Retinal pigment epithelial cell (primary cell): ENCODE measurements at places on chromosomes 5 and 9.

DNA sequence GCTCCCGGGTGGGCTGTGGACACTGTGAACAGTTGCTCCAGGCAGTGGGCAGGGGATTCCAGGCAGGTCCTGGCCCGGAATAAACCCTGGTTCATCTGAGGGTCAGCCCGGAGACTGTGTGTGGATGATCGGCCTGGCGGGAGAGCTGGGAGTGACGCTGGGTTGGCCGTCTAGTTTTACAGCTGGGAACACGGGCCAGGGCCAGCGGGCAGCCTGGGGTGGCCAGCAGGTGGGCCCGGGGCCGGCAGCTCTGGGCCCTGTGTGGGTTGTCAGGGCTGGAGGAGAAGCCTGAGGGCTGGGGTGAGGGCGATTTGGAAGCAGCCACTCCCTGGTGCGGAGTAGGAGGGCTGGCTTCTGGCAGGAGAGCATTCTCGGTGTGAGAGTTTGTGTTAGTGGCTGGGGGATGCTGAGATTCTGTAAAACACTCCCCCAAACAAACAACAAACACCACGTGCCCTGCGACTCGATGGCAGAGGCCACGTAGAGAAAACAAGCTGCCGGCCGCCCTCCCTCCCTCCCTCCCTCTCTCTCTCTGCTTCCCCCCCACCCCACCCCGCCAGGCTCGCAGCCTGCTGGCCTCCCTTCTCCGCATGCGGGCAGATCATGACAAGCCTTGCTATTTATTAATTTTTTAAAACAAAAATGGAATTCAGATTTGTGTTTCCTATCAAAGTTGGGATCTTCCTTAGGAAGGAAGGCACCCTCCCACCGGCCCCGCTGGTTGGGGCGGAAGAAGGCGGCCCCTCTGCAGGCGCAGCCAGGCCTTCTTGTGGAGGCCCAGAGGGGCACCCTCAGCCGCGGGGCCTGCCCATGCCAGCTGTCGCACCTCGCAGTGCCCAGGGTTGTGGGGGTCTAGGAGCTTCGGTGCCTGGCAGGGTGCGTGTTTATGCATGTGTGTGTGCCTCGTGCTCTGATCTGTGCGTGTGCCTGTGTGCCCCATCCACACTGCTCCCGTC is 49.5 kb downstream of the RXRA start:
- no peak for DNase-seq

DNA sequence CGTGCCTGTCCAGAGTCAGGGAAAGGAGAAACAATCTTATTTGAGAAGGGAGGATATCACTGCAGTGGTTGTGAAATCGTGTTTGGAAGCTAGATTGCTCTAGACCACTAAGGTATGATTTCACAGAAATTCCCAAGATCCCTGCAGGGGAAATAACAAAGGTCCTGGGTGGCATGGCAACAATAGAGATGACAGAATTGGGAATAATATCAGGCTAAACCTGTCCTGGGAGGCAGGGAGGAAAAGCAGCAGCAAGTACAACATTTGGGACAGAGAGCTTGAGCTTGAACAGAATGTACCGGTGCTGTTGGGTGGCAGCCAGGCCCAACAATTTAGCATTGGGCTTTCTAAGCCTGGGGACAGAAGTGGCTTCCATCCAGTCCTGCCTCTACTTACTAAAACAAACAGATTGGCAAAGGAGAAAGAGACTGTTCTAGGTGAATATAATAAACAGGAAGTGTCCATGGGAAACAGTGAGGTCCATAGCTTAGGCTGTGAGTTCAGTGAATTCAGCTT is 17.0 kb upstream of the ARHGAP26 start:
- DNase-seq = no peak

GRCh38 chr5:86881493-86882090 is 263.9 kb downstream of the COX7C start:
- DNase-seq = no peak

GRCh38 chr5:181181650-181182565 is 23.1 kb downstream of the TRIM7 start:
- no peak for DNase-seq

DNA sequence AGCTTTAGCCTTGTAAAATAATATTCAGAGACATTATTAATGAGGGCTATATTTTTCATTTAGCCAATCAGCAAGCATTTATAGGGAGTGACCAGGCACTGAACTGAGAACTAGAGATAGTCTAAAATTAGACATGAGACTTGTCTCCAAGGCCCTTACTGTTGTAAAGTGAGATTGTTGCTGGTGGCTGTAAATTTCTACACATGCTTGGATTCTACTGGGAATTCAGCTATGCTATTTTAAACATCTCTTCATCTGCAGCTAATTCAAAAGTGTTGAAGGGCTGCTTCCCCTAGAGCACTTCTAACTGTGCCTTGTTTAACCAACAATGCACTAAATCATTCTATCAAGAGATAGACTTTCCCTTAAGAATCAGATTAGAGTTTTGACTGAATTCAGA is 67.4 kb downstream of the CHSY3 start:
- no peak for DNase-seq

DNA sequence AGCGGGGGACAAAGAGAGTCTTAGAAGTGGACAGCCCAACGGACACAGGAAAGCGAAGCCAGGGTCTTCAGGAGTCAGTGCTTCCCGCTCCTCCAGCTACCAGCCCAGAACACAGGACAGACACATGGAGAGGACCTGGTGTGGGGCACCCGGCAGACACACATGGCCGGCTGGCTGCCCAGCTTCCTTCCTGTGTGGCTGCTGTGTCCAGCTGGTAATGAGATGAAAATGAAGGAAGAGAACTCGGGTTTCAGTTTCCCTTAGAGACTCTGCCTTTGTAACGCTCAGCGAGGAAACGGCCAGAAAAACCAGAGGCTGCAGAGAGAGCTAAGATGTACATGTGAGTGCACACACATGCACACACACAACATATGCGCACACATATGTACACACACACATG is 87.5 kb downstream of the SECISBP2 start:
- DNase-seq = no peak

- DNase-seq = no peak
Measured at GRCh38 chr5:61330341-61330844, 1.7 kb upstream of the ZSWIM6 start.

- no peak for DNase-seq
Measured at GRCh38 chr5:112294126-112294525, 125.0 kb downstream of the EPB41L4A start.

GRCh38 chr5:154740957-154741356 is 14.2 kb upstream of the LARP1 start:
- DNase-seq = no peak

GRCh38 chr5:119404033-119404432 is 48.2 kb downstream of the TNFAIP8 start:
- DNase-seq = no peak

- no peak for DNase-seq
Measured at GRCh38 chr9:17942498-17942897, 363.6 kb downstream of the SH3GL2 start.

DNA sequence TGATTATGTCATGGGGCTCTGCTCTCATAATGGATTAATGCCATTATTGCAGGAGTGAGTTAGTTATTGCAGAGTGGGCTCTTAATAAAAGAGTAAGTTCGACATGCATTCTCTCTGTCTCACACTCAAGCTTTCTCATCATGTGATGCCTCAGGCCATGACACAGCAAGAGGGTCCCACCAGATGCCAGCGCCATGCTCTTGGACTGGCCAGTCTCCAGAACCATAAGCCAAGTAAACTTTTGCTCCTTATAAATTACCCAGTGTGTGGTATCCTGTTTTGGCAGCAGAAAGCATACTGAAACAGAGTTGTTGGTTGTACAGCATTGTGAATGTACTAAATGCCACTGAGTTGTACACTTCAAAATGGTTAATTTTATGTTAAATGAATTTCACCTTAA is 138.1 kb downstream of the MYO10 start:
- no peak for DNase-seq

DNA sequence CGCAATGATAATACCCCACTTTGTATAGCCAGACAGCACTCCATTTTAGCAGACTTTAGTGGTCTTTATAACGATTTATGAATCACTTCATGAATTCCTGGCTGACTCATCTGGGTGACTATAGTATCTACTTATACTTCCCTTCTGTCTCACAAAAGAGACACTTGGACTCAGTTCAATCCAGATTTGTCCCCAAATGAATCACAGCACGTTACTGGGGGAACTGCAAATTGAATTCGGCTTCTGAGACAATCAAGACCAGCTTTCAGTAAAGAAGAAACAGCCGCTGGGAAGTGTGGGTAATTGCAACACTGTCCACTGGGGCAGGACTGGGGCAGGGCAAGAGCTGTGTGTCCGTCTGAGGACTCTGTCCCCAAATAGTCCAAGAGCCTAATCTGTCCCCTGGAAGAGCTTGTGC is 337.3 kb upstream of the RFX3 start:
- DNase-seq = no peak

GRCh38 chr9:89177012-89177943 is 1.3 kb downstream of the SHC3 start:
- no peak for DNase-seq

GRCh38 chr5:173062141-173062540 is 6.0 kb downstream of the CREBRF start:
- DNase-seq = no peak

DNA sequence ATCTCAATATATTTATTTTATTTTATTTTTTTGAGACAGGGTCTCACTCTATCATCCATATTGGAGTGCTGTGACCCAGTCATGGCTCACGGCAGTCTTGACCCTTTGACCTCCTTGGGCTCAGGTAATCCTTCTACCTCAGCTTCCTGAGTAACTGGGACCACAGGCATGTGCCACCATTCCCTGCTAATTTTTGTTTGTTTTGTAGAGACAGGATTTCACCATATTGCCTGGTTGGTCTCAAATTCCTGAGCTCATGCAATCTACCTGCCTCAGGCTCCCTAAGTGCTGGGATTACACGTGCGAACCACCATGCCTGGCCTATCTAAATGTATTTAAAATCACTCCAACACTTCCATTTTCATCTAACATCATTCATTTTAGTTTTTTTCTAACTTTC is 190.5 kb upstream of the CHD1 start:
- DNase-seq = no peak

- DNase-seq = no peak
Measured at GRCh38 chr9:121299467-121300282, 31.7 kb downstream of the GSN start.

GRCh38 chr9:93678199-93679019 is 102.0 kb downstream of the PHF2 start:
- DNase-seq = no peak

DNA sequence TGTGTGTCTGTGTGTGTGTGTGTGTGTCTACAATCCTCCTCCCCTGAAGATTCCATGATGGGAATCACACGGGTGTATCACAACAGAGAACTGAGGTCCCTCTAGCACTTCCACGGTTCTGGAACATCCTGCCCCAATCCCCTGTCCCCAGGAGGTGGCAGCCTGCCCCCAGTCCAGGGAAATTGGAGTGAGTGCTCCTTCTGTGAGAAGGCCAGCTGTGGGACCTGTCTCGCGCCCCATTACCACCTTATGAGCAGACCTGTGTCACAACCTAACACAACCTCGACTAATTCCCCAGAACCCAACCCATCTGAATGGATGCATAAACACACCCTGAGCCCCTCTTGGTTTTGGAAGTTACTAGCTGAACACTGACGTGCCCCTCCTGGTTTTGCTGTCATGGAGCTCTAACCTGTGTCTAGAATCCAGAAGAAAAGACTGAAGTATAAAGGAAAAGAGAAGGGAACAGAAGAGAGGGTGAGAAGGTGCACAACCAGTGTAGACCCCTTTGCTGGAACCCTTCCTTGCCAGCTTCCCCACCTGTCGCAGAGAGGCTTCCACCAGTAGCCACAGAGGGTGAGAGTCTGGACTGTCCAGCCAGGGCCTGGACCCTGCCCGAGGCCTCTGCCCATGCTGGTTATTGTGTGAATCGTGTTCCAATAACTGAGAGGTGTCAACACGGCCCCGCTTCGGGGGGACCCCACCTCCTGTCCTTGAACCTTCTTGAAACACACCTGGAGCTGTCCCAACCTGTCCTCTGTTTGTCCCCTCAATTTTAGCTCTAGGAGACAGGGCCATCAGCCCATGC is 3.4 kb downstream of the BTNL9 start:
- no peak for DNase-seq

DNA sequence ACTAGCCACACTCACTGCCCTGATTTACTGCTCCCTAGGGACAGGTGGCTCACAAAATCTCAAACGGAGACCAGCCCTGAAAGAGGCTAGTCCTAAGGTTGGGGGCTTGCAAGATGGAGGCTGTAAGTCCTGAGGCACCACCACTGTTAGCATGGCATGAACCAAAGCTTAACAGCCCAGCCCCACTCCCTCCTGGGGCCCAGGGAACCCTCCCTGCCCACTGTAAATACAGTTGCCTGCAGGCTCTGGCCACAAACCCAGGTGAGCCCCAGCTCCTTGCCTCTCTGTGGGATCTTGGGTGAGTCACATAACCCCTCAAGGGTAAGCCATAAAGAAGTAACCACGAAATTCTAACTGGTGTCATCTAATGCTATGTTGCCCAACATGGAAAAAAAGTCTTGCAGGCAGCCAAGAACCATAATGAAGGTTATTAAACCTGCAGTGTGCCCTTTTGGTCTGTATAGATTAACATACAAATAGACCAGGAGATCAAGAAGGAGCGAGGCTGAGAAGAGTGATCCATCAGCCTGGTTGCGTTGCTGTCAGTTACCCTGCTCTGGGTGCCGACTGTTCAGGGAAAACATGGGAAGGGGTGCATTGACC is 1.7 kb upstream of the POMT1 start:
- no peak for DNase-seq

DNA sequence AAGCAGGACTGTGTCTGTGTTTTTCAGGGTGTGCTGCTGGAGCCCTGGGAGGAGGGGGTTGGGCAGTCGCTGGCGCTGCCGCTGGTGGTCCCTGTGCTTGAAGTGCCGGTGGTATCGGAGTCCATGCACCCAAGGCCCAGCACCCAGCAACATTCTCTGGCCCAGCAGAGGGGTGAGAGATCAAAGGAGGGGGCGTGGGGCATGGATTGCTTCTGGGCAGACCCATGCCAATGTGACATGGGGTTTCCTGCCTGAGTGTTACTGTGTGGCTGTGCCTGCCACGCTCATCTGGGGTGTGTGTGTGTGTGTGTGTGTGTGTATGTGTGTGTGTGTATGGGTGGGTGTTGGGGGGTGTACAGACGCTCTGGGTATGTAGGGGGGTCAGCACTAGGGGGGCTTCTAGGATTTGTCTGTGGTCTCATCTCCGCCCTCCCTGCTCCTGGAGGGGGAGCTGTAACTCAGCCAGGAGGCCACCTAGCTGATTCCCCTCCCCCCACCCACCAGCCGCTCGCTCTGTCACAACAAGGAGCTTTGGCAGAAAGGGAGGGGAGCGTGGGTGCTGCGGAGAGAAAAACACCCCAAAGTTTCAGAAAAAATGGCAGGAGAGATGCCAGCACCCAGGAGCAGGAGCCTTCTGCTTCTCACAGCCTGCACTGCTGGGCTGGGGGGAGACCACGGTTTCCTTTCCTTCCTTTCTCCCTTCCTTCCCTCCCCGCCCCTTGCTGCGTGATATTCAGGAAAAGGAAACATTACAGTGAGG is 35.9 kb upstream of the HSPA9 start:
- no peak for DNase-seq

DNA sequence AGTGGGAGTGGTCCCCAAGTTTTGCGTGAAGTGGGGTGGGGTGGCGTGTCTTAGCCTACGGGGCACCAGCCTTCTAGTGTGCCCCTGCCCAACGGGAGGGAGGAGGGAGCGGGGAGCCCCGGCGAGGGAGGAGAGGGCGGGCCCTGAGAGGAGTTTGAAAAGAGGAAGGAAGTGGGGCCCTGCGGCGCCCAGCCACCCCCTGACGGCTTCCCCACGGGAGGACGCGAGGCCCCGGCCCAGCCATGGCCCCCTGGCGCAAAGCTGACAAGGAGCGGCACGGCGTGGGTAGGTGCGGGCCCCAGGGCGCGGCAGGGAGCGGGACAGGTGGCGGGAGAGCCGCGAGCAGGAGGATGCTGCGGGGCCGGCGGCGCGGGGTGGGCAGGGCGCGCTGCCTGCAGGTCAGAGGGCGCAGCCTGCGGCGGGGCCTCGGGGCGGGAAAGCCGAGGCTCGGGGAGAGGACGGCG is at the start of gene DOCK2:
Gene DOCK2 (plus strand): TSS at position 191 of the 464 bp plus-strand sequence. CDS start 52 bp downstream, at position 243.
- DNase-seq = no peak
